ENCODE measurements at places on chromosomes 11 and 22.
A peak's percentile ranks its signal among the peaks of the same experiment; 100 is the strongest.

GRCh38 chr11:18802381-18803257 lies 11.0 kb upstream of the PTPN5 start:
- peak; percentile 60 for DNase-seq

- DNase-seq: no peak
These were observed 3.0 kb downstream of the FBXO7 start for GRCh38 chr22:32477596-32477995.

GRCh38 chr11:17572359-17572690 lies 25.3 kb downstream of the OTOG start:
- DNase-seq: no peak

- DNase-seq: peak; percentile 67
These were observed 469 bp upstream of the OSBP2 start for GRCh38 chr22:30694171-30694639.

DNA sequence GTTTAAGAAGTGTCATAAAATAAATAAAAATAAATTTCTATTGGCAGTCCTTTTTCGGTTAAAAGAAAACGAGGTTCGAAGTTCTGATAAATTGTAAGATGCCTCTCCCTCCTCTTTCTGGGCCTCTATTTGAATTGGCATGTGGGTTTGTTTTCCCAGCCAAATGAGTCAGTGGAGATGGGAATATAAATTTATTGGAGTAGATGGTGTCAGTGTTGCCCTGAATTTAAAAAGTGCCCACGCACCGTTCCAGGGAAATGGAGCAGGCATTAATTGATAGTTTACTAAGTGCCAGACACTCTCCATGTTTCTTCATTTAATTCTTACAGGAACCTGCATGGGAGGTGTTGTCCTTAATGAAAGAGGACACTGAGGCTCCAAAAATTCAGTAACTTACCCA lies 119.2 kb downstream of the FEZ1 start:
- DNase-seq: no peak

GRCh38 chr11:2369320-2369719 lies 7.8 kb upstream of the CD81 start:
- DNase-seq: no peak

DNA sequence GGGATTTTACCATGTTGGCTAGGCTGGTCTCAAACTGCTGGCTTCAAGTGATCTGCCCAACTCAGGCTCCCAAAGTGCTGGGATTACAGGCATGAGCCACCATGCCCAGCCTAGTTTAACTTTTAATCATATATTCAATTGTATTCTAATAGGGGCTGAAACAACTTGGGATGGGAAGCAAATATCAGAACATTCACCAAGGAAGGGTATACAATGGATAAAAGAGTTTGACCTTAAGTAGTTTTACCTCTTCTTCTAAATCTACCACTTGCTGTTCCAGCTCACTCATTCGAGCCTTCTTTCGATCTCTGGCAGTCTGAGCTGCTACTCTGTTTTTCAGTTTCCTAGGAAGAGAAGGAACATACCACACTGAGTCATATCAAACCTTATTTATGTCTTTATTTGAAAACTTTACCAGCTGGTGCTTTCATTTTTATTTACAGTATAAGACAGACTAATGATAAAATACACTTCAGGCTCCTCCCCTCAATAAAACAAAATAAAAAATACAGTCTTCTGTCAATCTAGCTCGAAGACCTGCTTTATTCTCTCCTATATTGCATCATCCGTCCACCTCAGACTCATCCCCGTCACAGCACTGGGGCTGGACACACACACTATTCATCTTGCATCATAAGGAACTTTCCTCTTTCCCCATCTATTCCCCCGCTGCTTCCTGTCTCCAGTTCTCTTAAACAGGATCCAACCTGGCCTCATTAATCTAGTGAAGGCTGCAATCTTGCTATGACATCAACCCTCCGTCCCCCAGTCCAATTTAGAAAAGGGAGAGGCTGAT lies 1.4 kb downstream of the XBP1 start:
- peak; percentile 56 for DNase-seq

GRCh38 chr11:10158461-10158860 lies 135.6 kb downstream of the SBF2 start:
- DNase-seq: no peak

- no peak for DNase-seq
These were observed 646.8 kb upstream of the CCDC90B start for GRCh38 chr11:83933008-83933407.

DNA sequence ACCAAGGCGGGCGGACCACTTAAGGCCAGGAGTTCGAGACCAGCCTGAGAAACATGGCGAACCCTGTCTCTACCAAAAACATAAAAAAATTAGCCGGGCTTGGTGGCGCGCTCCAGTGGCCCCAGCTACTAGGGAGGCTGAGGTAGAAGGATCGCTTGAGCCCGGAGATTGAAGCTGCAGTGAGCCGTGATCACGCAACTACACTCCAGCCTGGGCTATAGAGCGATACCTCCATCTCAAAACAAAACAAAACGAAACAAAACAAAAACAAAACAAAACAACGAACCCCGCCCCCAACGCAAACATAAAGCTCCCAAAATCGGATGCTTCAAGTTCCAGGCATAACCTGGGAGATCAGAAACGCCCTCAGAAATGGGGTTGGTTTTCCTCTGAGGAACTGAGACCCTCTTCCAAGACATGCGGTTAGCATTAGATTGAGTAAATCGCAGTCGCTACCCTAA lies 564 bp downstream of the LRRC51 start:
- DNase-seq: no peak

DNA sequence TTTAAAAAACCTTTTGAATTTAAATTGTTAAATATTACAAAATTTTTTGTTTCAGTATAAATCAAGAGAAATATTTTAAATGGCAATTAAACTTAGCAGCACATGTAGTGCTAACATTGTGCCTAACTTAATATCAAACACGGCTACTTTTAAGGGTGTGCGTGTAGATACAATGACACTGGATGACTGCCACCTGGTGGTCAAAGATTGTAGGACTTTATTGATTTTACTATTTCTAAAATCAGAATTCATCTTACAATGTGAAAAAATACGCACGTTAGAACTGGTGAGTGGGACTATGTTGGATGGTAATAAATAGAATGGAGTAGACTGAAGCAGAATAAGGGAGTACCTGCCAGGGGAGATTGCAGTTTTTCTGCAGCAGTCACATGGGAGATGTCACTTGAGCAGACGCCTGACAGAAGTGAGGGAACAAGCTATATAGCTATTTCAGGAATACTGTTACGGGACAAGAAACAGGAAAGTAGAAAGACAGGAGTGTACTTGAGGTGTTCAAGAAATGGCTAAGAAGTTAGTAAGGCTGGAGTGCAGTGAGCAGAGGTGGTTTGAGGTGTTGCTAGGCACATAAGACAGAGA lies 52.9 kb downstream of the UVRAG start:
- peak; percentile 35 for DNase-seq

DNA sequence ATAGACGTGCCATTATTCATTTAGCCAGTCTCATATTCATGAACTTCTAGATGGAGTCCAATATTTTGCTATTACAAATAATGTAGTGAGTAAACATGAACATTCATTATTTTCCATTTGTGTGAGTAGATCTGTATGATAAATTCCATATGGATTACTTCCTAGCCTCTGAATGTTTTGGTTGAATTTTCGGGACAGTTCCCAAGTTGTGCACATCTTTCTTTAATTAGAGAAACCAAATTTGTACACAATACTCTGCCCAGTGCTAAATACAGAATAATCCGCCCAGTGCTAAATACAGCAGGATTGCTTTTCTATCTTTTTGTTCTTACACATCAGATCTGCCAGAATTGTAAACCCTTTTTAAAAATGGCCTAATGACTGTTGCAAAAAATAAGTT lies 17.1 kb upstream of the APLP2 start:
- DNase-seq: no peak

DNA sequence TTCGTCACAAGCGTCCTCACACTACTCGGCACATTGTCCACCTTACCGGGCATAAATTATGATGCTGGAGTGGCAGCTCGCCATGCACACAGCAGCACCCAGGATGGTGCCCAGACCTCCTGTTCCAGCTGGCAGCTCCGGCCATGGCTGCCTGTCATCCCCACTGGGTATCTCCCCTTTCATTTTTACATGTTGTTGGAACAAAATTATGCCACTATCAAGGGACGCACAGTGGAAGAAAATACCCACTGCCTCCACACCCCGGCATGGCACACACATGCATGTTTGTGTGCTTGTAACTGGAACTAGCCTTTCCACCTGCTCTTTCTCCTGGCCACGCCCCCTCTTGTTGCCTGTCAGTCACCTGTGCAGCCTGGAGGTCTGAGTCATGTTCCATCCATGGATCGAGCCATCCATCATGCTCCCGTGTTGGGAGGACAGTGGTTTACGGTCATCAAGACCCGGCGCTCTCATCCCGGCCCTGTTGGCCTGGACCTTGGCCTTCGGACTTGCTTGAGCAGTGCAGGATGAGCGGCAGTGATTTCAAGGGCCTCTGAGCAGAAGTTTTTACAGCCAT lies 1069.6 kb downstream of the BRD1 start:
- no peak for DNase-seq

GRCh38 chr11:119999220-119999619 lies 138.7 kb downstream of the TRIM29 start:
- DNase-seq: no peak

GRCh38 chr11:34988294-34989255 lies 72.2 kb downstream of the PDHX start:
- DNase-seq: peak; percentile 11

GRCh38 chr11:132318421-132319157 lies 948.2 kb downstream of the NTM start:
- no peak for DNase-seq

- no peak for DNase-seq
These were observed 82.9 kb downstream of the KIRREL3 start for GRCh38 chr11:126917531-126918204.

GRCh38 chr11:111696556-111696955 lies 69.6 kb downstream of the PPP2R1B start:
- DNase-seq: no peak

- no peak for DNase-seq
These were observed 25.2 kb downstream of the OR51E2 start for GRCh38 chr11:4672470-4672869.

DNA sequence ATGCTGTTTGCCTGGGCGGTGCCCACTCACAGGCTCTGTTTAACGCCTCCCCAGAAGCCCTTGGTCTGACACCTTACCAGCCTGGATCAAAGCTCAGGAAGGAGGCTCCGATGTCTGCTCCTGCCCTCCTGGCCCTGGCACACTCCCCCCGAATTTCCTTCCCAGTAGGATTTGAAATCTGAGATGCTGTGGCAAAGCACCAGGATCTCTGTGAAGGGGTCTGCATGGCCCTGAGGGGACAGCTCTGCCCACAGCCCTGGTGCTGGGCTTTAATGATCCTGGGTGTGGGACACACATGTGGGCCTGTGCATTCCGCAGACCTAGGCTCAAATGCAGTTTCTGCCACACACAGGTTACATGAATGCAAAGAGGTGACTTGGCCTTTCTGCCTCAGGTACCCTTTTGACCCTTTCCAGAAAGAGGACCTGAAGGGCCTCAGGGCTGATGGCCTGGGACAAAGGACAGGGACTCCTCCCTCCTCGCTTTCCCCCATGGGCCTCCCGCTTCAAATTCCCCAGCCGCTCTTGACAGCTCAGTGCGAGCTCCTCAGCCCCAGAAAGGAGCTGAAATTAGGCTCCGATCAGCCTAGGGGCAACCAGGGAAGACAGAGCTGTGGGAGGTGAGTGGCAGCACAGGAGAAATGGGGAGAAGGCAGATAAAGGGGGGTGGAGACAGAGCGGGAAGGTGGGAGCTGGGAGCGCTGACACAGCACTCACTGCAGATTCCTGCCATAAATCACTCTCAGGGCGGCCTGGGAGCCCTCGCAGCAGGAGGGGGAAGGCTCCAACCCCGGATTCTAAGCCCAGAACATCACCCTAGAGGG lies 41.3 kb downstream of the TRIM29 start:
- DNase-seq: no peak

DNA sequence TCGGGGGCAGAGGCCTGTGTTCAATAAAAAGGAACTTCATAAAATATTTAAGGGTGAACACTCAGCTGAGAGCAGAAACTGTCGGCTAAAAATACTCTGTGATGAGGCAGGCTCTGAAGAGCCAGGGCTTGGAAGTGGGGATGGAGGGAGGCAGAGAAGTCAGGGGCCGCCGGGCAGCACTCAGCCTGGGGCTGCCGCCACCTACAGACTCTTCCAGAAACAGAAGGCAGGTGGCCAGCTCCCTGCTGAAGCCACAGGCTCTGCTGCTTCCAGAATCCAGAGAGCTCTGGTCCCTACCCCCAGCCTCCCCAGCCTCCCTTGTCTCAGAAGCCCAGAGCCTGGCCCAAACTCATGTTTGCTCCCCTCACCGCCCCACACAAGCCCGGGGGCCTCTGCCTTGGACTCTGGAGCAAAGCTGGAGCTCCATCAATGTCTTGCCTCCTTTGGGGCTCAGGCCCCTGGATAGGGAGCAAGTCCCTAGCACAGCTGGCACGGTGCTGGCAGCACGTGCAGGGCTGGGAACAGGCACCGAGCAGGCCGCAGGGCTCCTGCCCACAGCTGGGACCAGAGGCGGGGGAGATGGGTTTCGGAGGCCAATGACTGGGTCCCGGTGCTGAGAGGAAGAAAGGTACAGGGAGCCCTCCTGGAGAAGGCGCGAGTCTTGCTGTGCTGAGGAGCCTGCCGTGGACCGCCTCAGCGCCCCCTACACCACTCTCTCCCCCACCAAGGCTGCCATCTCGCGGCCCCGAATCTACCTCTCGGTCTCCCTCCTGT lies 8.2 kb downstream of the LRFN4 start:
- DNase-seq: peak; percentile 15

GRCh38 chr22:42947211-42947990 lies 67.5 kb downstream of the PACSIN2 start:
- DNase-seq: no peak

Measured in GM20000 (cell line).